ENCODE measurements at places on chromosomes 16 and 17. TPM values are rescaled to one million over a fixed set of nuclear protein-coding genes. Genes with fewer than 3 reads are reported as not detected.

DNA sequence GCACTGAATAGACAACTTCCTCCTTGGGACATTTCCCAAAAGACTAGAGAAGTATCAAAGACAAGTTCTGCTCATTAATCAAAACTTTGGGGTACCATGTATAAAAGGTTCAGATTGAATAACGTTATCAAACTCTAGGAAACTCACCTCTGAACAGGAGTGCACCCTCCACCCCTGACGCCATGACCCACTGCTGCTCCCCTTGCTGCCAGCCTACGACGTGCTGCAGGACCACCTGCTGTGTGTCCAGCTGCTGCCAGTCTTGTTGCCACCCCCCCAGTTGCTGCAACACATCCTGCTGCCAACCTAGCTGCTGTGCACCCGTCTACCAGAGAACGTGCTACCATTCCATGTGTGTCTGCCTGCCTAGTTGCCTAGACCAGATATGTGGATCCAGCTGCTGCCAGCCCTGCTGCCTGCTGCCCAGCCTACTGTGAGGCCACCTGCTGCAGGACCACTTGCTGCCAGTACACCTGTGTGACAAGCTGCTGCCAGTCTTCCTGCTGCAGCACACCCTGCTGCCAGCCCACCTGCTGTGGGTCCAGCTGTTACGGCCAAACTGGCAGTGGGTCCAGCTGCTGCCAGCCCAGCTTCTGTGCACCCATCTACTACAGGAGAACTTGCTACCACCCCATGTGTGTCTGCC lies 13.8 kb upstream of the KRTAP9-2 start:
- no peaks in the 10 kb centered on the region for H3K36me3 ChIP-seq
- H3K4me1 ChIP-seq, result no peaks in the 10 kb centered on the region
- DNase-seq, result no peak

The PDIA2 gene
- not detected for total RNA-seq

The ST6GALNAC2 gene
- not detected for total RNA-seq

The NFATC2IP gene
- total RNA-seq, result 153 TPM

The OSGIN1 gene
- not detected for total RNA-seq

- H3K27ac ChIP-seq, result peak overlapping the region; percentile 99
- peak overlapping the region; percentile 85 for H3K4me3 ChIP-seq
- peaks cover 4% of the 10 kb centered on the region for H3K36me3 ChIP-seq
- no peak for DNase-seq
- H3K4me1 ChIP-seq, result peaks cover 62% of the 10 kb centered on the region
- H3K27me3 ChIP-seq, result no peaks in the 10 kb centered on the region
Measured at GRCh38 chr17:77460514-77461046, 319.8 kb downstream of the SEC14L1 start.

- peak overlapping the region; percentile 97 for H3K4me3 ChIP-seq
- peaks cover 68% of the 10 kb centered on the region for H3K4me1 ChIP-seq
- H3K27me3 ChIP-seq, result no peaks in the 10 kb centered on the region
- peak overlapping the region; percentile 99 for H3K27ac ChIP-seq
- peaks cover 8% of the 10 kb centered on the region for H3K36me3 ChIP-seq
- peak; percentile 86 for DNase-seq
Measured at GRCh38 chr17:40561294-40561870, 3.9 kb downstream of the CCR7 start.

The CACNG1 gene
- not detected for total RNA-seq

The TBC1D3L gene
- 10.0 TPM for total RNA-seq

- no peak for DNase-seq
- H3K4me3 ChIP-seq, result peak overlapping the region; percentile 88
- peak overlapping the region; percentile 82 for H3K27ac ChIP-seq
- no peaks in the 10 kb centered on the region for H3K36me3 ChIP-seq
Measured at GRCh38 chr17:5282642-5283217, 646 bp downstream of the RABEP1 start.

DNA sequence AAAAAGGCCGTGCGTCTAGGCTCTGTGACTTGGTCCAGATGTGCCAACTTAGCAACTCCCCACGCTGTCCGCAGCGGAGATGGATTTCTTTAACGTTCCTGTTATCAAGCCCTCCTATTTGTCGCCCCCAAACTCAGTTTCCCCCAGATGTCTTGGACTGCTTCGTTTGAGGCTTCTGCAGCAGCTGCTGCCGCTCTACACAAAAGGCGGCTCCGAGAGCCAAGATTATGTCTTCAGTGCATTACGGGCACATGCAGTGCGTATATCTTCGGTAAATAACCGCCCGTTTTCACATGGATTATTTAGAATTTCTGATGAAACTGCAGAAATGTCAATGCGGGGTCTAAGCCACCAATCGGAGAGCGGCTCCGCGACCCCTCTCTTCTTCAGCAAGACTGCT lies 240.6 kb upstream of the ZFHX3 start:
- no peak for DNase-seq
- no peak overlapping the region for H3K4me3 ChIP-seq
- no peaks in the 10 kb centered on the region for H3K36me3 ChIP-seq
- no peaks in the 10 kb centered on the region for H3K4me1 ChIP-seq
- H3K27ac ChIP-seq, result no peak overlapping the region
- H3K27me3 ChIP-seq, result peaks cover 16% of the 10 kb centered on the region

- no peaks in the 10 kb centered on the region for H3K36me3 ChIP-seq
- DNase-seq, result no peak
- H3K27ac ChIP-seq, result peak overlapping the region; percentile 7
- no peak overlapping the region for H3K4me3 ChIP-seq
- no peaks in the 10 kb centered on the region for H3K27me3 ChIP-seq
- peaks cover 40% of the 10 kb centered on the region for H3K4me1 ChIP-seq
Measured at GRCh38 chr16:81564421-81564911, 119.9 kb downstream of the CMIP start.

GRCh38 chr16:79082970-79083369 lies 517.6 kb downstream of the MAF start:
- no peaks in the 10 kb centered on the region for H3K27me3 ChIP-seq
- H3K4me1 ChIP-seq, result peaks cover 29% of the 10 kb centered on the region
- H3K27ac ChIP-seq, result no peak overlapping the region
- no peak for DNase-seq

The NSF gene
- total RNA-seq, result 62.3 TPM

DNA sequence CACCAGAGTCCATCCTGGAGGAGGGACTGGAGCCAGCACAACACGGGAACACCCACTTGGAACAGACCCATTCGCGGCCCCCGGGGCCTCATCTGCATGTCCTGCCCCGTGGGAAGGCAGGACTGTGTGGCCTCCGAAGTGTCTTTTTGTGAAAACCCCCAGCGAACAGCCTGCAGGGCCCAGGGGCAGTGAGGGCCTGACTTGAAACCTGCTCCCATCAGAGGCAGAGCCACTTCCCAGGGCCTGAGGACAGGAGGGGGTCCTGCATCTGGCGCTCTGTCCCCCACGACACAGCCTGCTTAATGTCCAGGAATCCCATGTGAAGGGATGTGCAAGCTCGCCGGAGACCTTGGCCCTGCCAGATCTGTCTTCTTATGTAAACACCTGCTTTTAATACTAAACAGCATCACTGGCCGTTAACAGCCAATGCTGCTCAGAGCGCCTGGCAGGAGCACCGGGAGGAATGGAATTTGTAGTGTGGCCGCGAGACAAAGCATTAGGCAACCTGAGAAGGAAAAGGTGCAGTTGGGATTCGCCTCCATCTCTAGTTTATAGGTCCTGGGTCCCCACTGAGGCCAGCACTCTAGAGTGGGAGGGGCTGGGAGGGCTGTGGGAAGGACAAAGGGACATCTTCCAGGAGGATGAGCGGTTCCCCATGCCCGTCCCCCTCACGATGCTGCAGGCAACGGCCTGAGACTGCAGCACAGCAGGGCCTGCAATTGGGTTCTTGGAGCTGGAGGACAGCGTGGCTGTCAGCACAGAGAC lies 9.6 kb upstream of the EVPL start:
- no peaks in the 10 kb centered on the region for H3K27me3 ChIP-seq
- H3K27ac ChIP-seq, result no peak overlapping the region
- H3K4me1 ChIP-seq, result no peaks in the 10 kb centered on the region
- peaks cover 10% of the 10 kb centered on the region for H3K36me3 ChIP-seq

DNA sequence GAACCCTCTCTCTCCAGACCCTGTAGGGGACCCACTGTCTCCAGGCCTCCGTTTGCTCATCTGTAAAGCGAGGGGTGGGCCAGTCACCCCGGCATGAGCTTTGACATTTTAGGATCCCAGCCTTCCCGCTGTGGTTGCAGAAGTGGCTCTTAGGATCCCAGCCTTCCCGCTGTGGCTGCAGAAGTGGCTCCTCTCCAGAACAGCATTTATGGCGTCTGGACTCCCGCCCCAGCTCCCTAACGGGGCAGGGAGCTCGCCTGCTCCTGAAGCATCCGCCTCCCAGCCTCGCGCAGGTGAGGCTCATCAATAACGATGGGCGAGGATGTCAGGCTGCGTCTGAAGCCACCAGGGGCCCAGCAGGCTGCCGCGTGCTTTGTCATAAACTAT lies 222.3 kb upstream of the TNRC6C start:
- no peak overlapping the region for H3K4me3 ChIP-seq
- H3K4me1 ChIP-seq, result no peaks in the 10 kb centered on the region
- H3K27me3 ChIP-seq, result peaks cover 4% of the 10 kb centered on the region
- no peak for DNase-seq
- H3K27ac ChIP-seq, result no peak overlapping the region

The CCL15 gene
- total RNA-seq, result not detected
